Subcutaneous preadipocyte (primary cell): ENCODE measurements at places on chromosomes 7 and 10. TPM values are rescaled to one million over a fixed set of nuclear protein-coding genes. Genes with fewer than 3 reads are reported as not detected.

The AKR1C4 gene
- total RNA-seq = not detected in 2 replicates

The WIPF3 gene
- total RNA-seq = not detected in 2 replicates

The NEURL1 gene
- 0.37 and 0.39 TPM in 2 replicates for total RNA-seq

The SPDYE3 gene
- total RNA-seq = not detected in 2 replicates

The IFIT1B gene
- not detected in 2 replicates for total RNA-seq

The PRSS37 gene
- total RNA-seq = not detected in 2 replicates

The GPC2 gene
- 0.73 and 2.3 TPM in 2 replicates for total RNA-seq

The GBX1 gene
- total RNA-seq = not detected in 2 replicates

The ZC3HAV1 gene
- 37.8 and 52.2 TPM in 2 replicates for total RNA-seq

The IKZF1 gene
- total RNA-seq = not detected in 2 replicates

The UBTD1 gene
- total RNA-seq = 15.8 and 22.8 TPM in 2 replicates

The NPTX2 gene
- total RNA-seq = under 0.01 and 0.98 TPM in 2 replicates

The CTAGE8 gene
- total RNA-seq = 0.59 and 1.1 TPM in 2 replicates
